Smooth muscle cell of the umbilical artery (primary cell): ENCODE measurements at places on chromosomes 7 and 10. TPM values are rescaled to one million over a fixed set of nuclear protein-coding genes. Genes with fewer than 3 reads are reported as not detected.

Gene AGBL3
- 0.89 and 0.97 TPM in 2 replicates for total RNA-seq

Gene WDFY4
- total RNA-seq: not detected in 2 replicates

Gene VSTM4
- 1.2 and 1.6 TPM in 2 replicates for total RNA-seq

Gene TRDMT1
- 3.3 and 4.7 TPM in 2 replicates for total RNA-seq

Gene BMPER
- total RNA-seq: 34.0 and 84.3 TPM in 2 replicates

Gene LAMTOR4
- total RNA-seq: 30.5 and 91.8 TPM in 2 replicates

Gene SPACDR
- total RNA-seq: 0.30 and 1.5 TPM in 2 replicates

Gene DKK1
- 172 and 266 TPM in 2 replicates for total RNA-seq

Gene SUV39H2
- total RNA-seq: 9.2 and 16.1 TPM in 2 replicates

Gene PRKAR2B
- 4.7 and 6.8 TPM in 2 replicates for total RNA-seq

Gene EPHB4
- 57.0 and 69.2 TPM in 2 replicates for total RNA-seq

Gene CFAP46
- 1.2 and 2.2 TPM in 2 replicates for total RNA-seq

Gene NEUROD6
- total RNA-seq: not detected in 2 replicates
